ENCODE measurements at places on chromosomes 1 and 21.

DNA sequence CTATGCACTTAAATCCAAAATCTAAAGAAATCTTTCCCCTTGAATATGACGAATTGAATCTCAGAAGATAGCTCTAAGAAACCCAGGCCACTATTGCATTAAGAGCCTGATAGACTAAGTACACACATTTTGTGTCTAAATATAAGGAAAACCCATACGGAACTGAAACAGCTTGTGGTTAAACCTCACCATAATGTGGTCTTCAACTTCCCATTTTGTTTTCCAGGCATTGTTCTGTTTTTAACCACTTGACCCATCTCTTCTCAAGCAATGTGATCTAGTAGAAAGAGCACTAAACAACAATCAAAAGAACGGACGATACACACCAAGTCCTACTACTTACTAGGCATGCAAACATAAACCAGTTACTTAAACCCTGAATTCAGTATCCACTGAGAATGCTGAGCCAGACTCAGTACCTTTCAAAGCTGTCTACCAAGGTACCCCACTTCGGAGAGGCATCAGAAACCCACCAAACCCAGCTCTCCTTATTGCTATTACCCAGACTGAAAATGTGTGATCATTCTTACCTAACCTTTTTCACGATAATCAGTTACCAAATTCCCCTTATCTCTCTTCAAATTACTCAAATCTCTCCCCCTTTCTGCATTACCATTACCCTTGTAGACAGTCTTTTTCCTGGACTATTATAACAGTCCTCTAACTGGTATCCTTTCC, 12.8 kb downstream of the OTUD7B start:
- DNase-seq, result no peak

- DNase-seq, result no peak
These were observed 211.4 kb upstream of the NRIP1 start for GRCh38 chr21:15276243-15276642.

GRCh38 chr1:156666862-156667609, 10.2 kb downstream of the NES start:
- DNase-seq, result no peak

GRCh38 chr1:197439708-197440280, 171.7 kb downstream of the CRB1 start:
- DNase-seq, result no peak

DNA sequence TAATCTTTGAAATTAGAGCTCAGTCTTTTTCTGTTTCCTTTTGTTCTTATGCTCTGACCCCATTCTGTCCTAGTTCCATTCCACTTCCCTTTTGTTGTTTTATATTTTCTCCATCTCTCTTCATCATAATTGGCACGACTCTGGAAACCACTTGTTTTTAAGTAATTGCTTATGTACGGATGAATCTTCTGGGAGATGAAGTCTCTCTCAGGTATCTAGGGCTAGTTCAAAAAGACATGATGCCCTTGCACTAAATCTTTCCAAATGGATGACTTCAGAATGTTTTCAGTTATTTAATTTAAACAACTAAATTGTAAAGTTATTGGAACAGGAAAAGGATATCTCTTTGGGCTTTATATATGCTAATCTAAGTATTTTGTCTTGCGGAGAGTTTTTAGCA, at the start of gene OR6F1:
TSS of gene OR6F1 (minus strand) at position 101 of the 400 bp plus-strand sequence. CDS start 3,891 bp downstream, outside the sequence.
- no peak for DNase-seq

DNA sequence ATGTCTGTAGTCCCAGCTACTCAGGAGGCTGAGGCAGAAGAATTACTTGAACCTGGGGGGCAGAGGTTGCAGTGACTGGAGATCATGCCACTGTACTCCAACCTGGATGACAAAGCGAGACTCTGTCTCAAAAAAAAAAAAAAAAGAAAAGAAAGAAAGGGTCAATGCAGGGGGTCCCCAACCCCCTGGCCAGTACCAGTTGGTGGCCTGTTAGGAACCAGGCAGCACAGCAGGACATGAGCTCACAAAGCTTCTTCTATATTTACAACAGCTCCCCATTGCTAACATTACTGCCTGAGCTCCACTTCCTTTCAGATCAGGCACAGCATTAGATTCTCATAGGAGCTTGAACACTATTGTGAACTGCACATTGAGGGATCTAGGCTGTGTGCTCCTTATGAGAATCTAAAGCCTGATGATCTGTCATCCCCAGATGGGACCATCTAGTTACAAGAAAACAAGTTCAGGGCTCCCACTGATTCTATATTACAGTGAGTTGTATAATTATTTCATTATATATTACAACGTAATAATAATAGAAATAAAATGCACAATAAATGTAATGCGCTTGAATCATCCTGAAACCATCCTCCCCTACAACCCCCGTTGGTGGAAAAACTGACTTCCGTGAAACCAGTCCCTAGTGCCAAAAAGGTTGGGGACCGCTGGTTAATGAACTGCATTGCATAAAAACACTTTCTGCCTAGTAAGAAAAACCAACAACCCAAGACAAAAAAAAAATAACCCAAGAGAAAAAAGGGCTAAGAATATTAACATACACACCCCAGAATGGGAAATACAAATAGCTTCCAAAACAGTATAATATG, 2.8 kb downstream of the ZBTB8OS start:
- DNase-seq, result peak; percentile 19

DNA sequence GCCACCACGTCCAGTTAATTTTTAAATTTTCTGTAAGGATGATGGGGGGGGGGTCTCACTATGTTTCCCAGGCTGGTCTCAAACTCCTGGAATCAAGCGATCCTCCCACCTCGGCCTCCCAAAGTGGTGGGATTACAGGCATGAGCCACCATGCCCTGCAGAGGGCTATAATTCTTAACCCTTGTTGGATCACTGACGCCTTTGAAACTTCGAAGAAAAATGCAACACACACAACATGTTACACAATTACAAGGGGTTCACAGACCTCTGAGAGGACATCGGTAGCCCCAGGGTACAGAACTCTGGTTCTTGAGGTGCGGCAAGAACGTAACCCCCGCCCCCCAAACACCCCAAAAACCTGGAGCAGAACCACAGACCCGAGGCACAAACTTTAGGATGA, 8.4 kb upstream of the LUZP1 start:
- DNase-seq, result no peak

- no peak for DNase-seq
These were observed 49.5 kb downstream of the KIAA1614 start for GRCh38 chr1:180962178-180962577.

- DNase-seq, result no peak
These were observed 11.3 kb downstream of the CCDC190 start for GRCh38 chr1:162849711-162850110.

Data from activated T-cell treated with anti-CD3 and anti-CD28 coated beads for 24 hours (primary cell).